ENCODE measurements at places on chromosomes 4 and X. TPM values are rescaled to one million over a fixed set of nuclear protein-coding genes. Genes with fewer than 3 reads are reported as not detected.

The DCAF4L1 gene
- total RNA-seq: not detected

The ARMCX1 gene
- total RNA-seq: 103 TPM

The CFAP99 gene
- not detected for total RNA-seq

The STK26 gene
- total RNA-seq: 2.0 TPM

The DTHD1 gene
- not detected for total RNA-seq

The USP17L17 gene
- not detected for total RNA-seq

The SPANXC gene
- total RNA-seq: not detected

The CXCL6 gene
- 14.3 TPM for total RNA-seq

The FOXO4 gene
- total RNA-seq: 4.1 TPM

The RASL11B gene
- total RNA-seq: 0.16 TPM

The SPOCK3 gene
- 1.3 TPM for total RNA-seq

The TKTL2 gene
- not detected for total RNA-seq

The HTR2C gene
- not detected for total RNA-seq

The TMPRSS11A gene
- total RNA-seq: not detected

The KIT gene
- total RNA-seq: under 0.01 TPM

The MSL3 gene
- total RNA-seq: 13.5 TPM

The ADGRG4 gene
- total RNA-seq: not detected

The GLRA3 gene
- total RNA-seq: not detected

The IL21 gene
- total RNA-seq: not detected

The CYSLTR1 gene
- total RNA-seq: 0.26 TPM

The SPANXA2 gene
- total RNA-seq: not detected

The CPZ gene
- total RNA-seq: 12.2 TPM

The EREG gene
- under 0.01 TPM for total RNA-seq

The NSG1 gene
- total RNA-seq: 0.17 TPM

The KIF4A gene
- 0.86 TPM for total RNA-seq

The GLRA2 gene
- not detected for total RNA-seq

The PPBP gene
- not detected for total RNA-seq

The SULT1E1 gene
- total RNA-seq: not detected

The CITED1 gene
- not detected for total RNA-seq

The ENAM gene
- 0.94 TPM for total RNA-seq

The MTMR1 gene
- 15.0 TPM for total RNA-seq

The PRRG1 gene
- 9.1 TPM for total RNA-seq

The SOX3 gene
- not detected for total RNA-seq

The SPANXA1 gene
- not detected for total RNA-seq

The CCDC149 gene
- 10.1 TPM for total RNA-seq

The RPS6KA6 gene
- 3.9 TPM for total RNA-seq

The SMIM10L2A gene
- total RNA-seq: 0.17 TPM

The RASSF6 gene
- not detected for total RNA-seq

The AFM gene
- total RNA-seq: not detected
